ENCODE measurements at places on chromosomes 5 and 9.

- no peak for DNase-seq
Measured at GRCh38 chr5:149240354-149240998, 31.2 kb upstream of the AFAP1L1 start.

DNA sequence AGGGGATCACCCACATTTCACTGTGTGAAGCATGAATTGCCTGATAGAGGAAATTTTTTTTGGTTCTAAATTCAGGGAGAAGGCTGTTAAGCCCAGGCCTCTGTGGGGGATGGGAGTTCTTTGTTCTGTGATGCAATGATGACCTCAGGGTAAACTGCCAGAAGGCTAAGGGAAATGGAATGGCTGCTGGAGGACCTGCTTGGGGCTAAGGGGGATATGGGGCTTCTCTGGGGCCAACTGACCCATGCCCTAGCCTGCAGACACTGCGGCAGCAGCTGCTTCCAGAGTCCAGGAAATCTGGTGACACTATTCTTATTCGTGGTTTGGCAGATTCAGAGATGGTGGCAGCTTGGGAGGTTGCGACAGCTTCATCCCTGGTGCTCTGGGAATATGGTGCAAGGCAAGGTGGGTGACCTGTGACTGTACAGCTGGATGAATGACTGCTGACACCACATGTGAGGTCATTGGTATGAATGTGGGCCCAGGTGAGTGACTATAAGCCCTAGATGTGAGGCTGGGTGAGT, 30.3 kb downstream of the VCP start:
- DNase-seq, result no peak

DNA sequence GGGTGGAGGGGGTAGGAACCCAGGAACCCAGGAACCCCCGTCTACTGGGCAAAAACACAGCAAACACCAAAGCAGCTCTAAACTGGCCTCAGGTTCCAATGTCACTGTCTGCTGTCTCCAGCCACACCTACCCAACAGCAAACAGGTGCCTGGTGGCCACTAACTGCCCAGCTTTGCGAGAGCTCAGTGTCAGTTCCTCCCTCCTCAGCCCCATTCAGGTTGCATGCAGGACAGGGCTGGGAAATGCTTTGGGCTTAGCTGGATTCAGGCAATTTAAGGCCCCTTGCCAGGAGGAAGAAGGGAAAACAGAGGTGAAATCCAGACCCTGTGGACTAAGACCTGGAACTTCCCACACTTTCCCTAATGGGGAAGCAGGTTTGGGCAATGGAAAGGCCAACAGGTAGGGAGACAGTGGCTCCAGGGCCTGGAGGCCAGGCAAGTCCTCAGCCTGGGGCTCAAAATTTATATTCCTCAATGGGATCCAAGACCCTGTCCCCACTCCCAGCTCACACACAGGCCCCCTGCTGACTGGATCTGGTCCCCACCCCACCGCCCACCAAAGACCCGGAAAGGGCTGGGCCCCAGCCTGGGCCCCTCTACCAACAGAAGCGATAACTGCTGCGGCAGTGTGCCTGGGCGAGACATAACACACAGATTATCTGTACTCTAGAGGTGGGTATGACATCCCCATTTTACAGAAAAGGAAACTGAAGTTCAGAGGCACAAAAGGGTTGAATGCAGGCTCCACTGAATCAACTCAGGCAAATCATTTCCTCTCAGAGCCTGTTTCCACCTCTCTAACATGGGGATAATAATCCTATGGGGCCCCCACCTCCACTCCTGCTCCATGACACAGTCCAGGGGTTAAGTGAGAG, 3.5 kb downstream of the EEIG1 start:
- DNase-seq, result no peak

- DNase-seq, result no peak
Measured at GRCh38 chr5:130805648-130806047, 359.4 kb downstream of the HINT1 start.

GRCh38 chr5:13250464-13251291, 693.8 kb downstream of the DNAH5 start:
- peak; percentile 23 for DNase-seq

DNA sequence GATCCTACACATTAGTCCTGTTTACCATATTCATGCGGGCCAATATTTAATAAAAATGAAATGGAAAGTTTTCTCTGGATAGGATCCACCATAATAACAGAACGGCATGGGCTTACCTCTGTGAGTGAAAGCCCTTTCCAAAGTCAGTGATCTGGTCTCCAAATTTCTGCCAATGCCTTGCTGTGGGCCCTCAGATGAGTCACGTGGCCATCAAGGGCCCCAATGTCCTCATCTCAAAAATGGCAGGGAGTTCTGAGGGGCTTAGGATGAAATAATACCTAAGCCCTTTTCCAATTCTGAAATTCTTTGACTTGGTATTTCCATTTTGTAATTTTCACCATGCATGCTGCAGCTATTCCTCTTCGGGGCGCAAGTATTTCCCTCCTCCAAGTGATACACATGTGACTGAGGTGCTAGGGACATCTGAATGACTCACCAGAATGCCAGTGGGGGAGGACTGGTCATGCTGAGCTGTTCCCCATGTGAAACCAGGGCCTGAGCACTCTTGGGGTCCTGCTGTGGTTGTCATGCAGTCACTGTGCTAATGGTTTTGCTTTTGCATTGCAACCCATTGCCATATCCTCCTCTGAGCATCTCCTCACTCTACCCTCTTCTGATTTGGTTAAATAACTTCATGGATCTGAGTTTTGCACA, 35.0 kb downstream of the ITK start:
- no peak for DNase-seq

All from OCI-LY7 (cell line).